ENCODE measurements at places on chromosomes 4 and X.

DNA sequence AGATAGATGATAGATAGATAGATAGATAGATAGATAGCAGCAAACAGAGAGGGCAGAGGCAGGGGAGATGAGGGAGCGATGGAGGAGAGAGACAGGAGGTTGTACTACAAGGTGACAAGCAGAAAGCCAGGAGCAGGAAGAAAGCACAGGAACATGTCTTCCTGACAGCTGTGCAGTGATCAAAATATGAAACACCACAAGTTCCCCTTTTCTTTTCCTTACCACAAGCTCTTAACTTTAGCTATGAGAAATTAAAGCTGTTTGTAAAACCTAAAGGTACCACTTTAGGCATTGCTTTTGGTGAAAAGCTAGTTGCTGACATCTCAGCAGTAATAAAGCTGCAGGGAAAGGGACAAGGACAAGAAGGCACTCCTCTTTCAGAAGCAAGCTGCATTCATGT, 9.1 kb upstream of the MAGED4B start:
- no peak for DNase-seq

GRCh38 chrX:25873196-25873595, 264.9 kb upstream of the MAGEB18 start:
- no peak for DNase-seq

GRCh38 chrX:19739683-19740082, 147.7 kb downstream of the SH3KBP1 start:
- peak; percentile 20 for DNase-seq

GRCh38 chr4:30122711-30123110, 597.5 kb upstream of the PCDH7 start:
- no peak for DNase-seq

- no peak for DNase-seq
Observed at GRCh38 chr4:71283642-71284257, 55.1 kb upstream of the SLC4A4 start.
